ENCODE measurements at places on chromosomes 6 and 20.
A peak's percentile ranks its signal among the peaks of the same experiment; 100 is the strongest.

DNA sequence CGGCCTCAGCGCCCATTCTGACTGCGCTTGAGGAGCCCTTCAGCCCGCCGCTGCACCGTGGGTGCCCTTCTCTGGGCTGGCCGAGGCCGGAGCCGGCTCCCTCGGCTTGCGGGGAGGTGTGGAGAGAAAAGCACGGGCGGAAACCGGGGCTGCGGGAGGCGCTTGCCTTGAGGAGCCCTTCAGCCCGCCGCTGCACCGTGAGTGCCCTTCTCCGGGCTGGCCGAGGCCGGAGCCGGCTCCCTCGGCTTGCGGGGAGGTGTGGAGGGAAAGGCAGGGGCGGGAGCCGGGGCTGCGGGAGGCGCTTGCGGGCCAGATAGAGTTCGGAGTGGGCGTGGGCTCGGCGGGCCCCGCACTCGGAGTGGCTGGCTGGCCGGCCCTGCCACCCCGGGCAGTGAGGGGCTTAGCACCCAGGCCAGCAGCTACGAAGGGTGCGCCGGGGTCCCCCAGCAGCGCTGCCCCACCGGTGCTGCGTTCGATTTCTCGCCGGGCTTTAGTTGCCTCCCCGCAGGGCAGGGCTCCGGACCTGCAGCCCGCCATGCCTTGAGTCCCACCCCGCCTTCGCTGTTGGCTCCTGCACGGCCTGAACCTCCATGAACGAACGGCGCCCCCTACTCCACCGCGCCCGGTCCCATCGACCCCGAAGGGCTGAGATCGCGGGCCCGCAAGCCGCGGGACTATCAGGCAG lies 45.7 kb upstream of the MCUR1 start:
- DNase-seq, result no peak

DNA sequence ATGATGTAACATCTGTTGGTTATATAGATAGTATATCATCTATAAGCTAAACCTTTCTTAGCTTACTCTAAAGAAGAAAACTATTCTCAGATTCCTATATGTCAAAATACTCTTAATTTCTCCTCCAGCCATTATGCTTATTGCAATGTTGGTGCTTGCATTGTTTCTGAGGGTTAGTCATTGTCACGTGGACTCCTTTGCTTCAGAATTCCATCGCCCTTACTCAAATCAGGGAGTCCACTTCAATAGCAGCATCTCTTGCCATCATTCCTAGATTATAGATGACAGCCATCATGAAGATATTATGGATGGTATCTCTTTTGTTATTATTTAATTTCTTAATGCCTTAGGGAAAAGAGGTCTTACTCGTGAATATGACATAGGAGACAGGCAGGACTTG lies 776.1 kb downstream of the TENT5A start:
- DNase-seq, result no peak

DNA sequence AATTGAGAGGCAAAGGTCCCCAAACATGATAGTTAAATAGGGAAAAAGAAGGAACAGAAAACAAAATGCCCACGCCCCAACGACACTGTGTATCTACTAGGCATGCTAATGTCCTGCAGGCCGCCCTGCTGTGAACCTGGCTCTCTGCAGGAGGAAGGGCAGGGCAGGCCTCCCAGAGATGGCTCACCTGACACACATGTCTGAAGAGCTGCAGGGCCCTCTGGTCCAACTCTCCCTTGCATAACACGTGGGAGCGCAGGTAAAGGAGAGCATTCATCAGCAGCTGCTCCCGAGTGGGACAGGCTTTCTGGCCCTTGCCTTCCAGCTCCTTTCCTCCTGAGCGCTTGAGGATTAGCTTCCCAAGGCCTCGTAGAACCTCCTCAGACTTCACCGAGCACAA lies 53.7 kb upstream of the LYRM2 start:
- DNase-seq, result no peak

GRCh38 chr6:129908356-129908755 lies 47.2 kb upstream of the TMEM244 start:
- no peak for DNase-seq

- no peak for DNase-seq
Measured at GRCh38 chr6:108083349-108083748, 8.8 kb upstream of the OSTM1 start.

- DNase-seq, result peak; percentile 39
Measured at GRCh38 chr6:166627875-166628801, 1.1 kb upstream of the RPS6KA2 start.

All from SHP77 (cell line).